Heart right ventricle (tissue), 16 donors: ENCODE measurements at places on chromosomes 1 and 21. TPM values are rescaled to one million over a fixed set of nuclear protein-coding genes. Genes with fewer than 3 reads are reported as not detected.
A peak's percentile ranks its signal among the peaks of the same experiment; 100 is the strongest.

DNA sequence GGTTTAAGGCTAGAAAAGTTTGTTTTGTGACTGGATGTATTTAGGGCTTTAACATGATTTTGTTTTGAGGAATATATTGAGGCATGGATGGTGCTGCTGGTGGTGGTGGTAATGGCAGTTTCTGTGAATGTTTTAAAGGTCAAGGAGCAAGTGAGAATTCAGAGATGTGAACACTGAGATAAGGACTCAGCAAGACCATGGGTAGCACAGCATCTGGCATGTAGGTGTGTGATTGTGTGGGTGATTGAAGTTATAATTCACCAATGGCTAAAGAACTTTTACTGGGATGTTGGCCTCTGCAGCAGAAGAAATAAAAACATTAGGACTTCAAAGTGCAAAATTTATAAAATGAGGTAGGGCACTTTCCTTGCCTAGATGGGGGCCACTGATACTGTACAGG lies 65.9 kb downstream of the MACF1 start:
- DNase-seq = no peak

GRCh38 chr1:14713077-14713476 lies 114.6 kb downstream of the KAZN start:
- DNase-seq = no peak

GRCh38 chr1:117567976-117568375 lies 37.9 kb upstream of the TENT5C start:
- no peak for DNase-seq

DNA sequence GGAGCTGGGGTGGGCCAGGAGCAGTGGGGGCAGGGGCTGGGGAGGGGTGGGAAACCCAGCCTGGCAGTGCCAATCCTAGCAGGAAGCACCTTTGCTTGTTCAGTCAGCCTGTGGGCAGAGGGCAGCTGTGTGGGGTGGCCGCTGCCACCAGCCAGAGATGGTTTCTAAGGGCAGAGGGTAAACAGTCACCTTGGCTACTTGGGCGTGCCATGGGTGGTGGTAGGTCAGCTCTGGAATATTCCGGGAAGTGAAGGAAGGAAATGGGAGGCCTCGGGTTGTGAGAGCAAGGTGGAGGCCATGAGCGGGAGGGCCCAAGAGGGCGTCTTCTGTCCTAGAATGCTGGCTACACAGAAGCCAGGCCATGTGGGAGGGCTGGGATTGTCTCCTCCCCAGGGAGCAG lies 20.7 kb upstream of the WNT4 start:
- DNase-seq = no peak

GRCh38 chr1:246681900-246682895 lies 42.0 kb upstream of the SCCPDH start:
- DNase-seq = peak; percentile 74

The SIK1 gene
- total RNA-seq = 19.3 TPM
